ENCODE measurements at places on chromosomes 3 and 15.

DNA sequence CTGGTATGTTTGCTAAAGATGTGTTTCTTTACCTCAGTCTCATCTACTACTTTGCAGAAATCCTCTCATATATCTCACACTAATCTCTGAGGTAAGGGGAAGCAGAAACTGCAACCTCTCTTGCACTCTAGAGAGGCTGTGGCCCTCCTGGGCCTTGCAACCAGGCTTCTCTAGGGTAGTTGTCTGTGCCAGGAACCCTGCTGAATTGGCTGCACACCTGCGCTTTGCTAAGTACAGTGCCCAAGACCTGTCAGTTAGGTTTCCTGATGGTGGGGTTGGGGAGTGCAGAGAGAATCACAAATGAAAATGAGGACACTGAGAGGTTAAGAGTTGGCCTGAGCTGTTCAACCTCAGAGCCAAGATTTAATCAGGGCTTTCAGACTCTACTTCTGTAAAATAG is 117.2 kb upstream of the PLXNA1 start:
- DNase-seq: no peak

- no peak for DNase-seq
Measured at GRCh38 chr3:153596401-153596800, 434.4 kb downstream of the RAP2B start.

DNA sequence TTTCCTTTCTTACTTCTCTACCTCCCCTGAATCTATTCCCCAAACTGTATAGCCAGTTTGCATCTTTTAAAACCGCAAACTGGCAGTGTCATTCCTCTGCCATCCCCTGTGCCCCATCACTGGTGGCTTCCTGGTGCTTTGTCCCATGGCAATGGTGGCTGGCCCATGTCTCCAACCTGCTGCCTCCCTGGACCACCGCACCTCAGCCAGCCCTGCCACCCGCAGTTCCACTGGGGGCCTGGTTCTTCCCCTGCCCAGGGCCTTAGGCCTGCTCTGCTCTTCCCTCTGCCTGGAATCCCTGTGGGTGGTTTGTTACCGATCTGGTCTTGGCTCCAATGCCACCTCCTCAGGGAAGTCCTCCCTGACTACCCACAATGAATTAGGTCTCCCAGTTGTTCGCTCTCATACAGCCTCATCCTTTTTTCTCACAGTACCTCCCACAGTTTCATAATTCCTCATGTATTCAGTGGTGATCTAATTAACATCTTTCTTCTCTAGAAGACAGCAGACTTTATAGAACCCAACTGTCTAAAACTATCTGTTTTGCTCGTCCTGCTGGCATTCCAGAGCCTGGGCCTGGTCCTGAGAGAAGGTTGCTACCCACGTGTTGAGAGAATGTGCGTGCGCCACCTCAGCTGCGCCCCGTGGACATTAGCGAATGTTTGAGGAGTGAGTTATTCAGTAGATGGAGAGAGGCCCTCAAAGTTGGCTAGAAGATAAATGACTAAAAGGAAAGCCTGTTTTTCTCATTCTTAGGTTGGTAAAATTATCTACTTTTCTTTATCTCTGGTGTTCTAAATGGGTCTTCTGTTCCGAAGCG is 130.1 kb downstream of the DNAJB8 start:
- no peak for DNase-seq

GRCh38 chr3:106048946-106049481 is 180.2 kb upstream of the CBLB start:
- no peak for DNase-seq

GRCh38 chr3:63240381-63240902 is 37.7 kb upstream of the SYNPR start:
- no peak for DNase-seq

- no peak for DNase-seq
Measured at GRCh38 chr3:68787106-68787626, 145.2 kb downstream of the TAFA4 start.

DNA sequence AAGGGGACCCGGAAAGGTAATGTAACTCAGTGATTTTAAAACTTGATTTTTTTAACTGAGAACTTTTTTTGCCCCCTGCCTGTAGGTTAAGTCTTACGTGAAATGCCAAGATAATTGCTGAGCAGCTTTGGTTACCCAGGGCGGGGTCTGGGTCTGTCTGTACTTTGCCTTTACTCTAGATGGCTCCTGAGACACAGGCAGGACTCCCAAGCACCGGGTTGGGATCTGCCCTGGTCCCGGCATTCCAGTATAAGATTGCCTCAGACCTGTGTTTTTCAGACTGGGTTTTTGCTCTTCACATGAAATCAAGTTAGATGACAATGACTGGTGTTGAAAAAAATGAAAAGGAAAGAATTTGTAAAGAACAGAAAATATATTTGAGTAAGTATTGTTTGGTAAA is 40.3 kb downstream of the WDR76 start:
- DNase-seq: no peak

DNA sequence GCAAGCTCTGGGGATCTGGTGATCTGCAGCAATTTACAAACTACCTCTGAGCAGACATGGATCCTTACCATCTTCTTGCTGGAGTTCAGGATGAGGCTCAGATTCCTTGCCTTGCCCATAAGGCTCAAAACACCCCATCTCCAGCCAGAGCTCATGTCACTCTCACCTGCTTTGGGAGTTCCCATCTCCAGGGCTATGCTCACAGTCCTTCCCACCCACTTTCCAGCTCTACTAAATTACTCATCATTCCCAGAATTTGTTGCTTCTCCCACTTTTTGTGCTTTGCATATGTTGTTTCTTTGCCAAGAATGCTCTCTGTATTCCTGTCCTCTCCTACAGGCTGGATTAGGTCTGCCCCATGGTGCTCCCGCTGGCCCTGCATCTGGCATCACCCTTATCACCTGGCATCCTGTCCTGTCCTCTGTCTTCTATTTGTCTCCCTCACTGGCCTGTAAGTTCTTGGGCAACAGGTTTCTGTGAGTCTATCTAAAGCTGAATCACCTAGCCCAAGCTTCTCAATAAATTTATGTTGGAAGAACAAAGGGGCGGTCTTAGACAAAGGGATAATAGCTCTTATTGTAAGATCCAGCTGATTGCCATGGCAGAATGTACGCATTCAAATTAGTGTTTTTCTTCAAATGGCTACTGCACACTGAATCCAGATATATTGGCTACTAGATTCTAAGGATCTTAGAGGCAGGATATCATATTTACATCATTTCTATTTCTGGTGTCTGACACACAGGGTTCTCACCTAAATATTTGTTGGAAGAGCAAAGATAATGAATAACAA is 179.2 kb downstream of the CLSTN2 start:
- no peak for DNase-seq

GRCh38 chr3:55619046-55619808 is 132.1 kb upstream of the WNT5A start:
- DNase-seq: no peak

- DNase-seq: no peak
Measured at GRCh38 chr15:39783244-39783820, 691 bp upstream of the FSIP1 start.

DNA sequence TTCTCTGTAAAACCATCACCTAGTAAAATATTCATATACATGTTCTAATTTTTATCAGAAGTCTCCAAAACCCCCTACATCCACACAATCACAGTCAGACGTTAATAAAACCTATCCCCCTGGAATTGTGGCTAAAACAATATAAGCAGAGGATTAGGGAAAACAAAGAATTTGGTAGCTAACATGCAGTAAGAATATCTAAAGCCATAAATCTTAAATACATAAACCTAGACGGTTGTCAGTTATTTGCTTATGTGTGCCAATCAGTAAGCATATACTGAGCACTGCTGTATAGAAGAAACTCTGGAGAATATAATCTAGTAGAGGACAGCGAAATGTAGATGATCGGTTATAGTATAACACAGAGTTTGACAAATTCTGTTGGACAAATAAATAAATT is 232.2 kb downstream of the TBC1D5 start:
- no peak for DNase-seq

GRCh38 chr3:177589911-177590381 is 392.7 kb upstream of the TBL1XR1 start:
- no peak for DNase-seq

DNA sequence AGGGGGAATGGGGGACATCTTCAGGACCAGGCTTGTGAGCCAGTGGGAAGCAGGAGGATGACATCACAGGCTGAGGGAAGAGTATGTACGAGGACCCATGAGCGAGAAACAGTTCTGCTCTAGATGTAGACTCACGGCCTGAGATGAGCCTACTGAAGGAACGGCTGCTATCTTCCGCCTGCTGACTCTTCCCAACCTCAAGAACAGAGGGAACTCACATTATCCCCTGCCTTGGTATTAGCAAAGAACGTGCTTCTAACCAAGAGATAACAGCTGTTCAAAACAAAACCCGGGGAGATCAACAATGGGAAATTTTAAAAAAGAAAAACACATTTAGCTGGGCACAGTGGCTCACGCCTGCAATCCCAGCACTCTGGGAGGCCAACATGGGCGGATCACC is 25.3 kb downstream of the AVEN start:
- no peak for DNase-seq

DNA sequence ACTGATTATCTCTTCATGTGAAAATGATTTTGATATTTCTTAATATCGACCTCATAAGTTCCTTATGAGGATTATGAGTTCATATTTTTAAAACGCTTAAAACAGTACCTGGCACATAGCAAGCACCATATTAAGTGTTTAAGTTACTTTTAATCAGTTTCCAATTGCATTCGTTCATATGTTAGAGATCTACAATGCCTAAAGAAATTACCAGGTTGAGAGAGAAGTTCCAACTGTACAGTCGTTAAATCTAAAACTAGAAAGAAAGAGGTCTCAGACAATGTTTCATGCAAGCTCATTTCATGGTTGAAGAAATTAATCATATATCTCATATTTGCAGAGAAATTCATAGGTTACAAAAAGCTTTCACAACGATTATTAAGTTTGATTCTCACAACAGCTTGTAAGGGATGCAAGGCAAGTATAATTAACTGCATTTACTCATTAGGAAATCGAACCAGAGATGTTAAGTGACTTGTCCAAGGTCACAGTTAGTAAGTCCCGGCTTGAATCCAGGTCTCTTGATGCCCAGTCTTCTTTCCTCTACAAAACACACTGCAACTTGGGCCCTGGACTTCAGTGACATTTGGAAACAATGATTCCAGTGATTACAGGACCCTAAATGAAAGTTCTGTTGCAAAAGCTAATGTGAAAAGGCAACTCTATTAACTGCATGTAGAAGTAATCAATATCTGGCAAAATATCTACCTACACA is 1.3 kb downstream of the MYO5A start:
- DNase-seq: no peak

DNA sequence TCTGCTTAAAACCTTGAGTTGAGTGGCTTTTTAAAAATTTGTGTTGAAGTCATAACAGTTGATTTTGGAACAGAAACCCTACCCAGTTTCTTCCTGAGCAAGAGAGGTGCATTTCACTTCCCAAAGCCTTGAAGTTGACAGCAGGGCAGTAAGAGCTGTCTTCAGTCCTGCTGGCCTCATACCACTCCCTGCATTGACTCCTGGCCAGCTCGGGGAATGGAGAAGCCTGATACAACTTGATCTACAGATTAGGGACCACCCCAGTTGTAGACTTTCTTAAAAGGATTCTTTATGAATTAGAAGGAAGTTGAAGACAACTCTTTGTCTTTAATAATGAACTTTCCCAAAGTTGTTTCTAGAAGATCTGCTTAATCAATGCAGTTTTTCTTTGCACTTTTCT is 90.6 kb upstream of the FLNB start:
- no peak for DNase-seq
